Ovary (tissue), 10 donors: ENCODE measurements at places on chromosomes 2 and 18. TPM values are rescaled to one million over a fixed set of nuclear protein-coding genes. Genes with fewer than 3 reads are reported as not detected.

Gene SERPINB10
- not detected for total RNA-seq

Gene SCN2A
- total RNA-seq: 0.90 TPM

Gene NEB
- 1.8 TPM for total RNA-seq

Gene MGAT5
- 23.5 TPM for total RNA-seq

Gene PLGLB2
- total RNA-seq: not detected

Gene SEC11C
- total RNA-seq: 24.5 TPM

Gene SULT1C4
- 13.2 TPM for total RNA-seq

Gene PFN4
- total RNA-seq: 0.61 TPM

Gene ESCO1
- total RNA-seq: 16.9 TPM

Gene ERBB4
- total RNA-seq: 1.3 TPM

Gene MRPS5
- total RNA-seq: 45.4 TPM

Gene ASB18
- total RNA-seq: not detected

Gene ADD2
- total RNA-seq: 0.82 TPM

Gene GPR75
- 2.4 TPM for total RNA-seq

Gene POLE4
- total RNA-seq: 47.1 TPM

Gene PLEK
- total RNA-seq: 2.6 TPM
